T1000 (cell line): ENCODE measurements at places on chromosomes 12 and 14.

DNA sequence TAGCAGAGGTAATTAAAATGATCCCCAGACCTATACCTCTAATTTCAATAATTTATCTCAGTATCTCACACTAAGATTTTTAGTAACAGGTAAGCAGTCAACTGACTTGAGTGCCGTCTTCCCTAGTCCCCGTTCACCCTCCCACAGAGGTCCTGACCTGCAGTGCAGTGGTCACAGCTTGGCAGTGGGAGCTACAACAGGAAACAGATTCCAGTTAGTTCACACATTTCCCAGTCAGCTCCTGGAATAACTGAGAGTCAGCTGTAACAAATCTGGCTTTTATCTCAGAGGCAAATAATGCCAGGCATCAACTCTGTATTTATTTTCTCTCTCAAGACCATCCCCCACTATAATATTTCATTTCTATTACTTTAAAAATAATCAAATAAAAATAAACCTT, 308.2 kb downstream of the ATP23 start:
- no peak for DNase-seq

DNA sequence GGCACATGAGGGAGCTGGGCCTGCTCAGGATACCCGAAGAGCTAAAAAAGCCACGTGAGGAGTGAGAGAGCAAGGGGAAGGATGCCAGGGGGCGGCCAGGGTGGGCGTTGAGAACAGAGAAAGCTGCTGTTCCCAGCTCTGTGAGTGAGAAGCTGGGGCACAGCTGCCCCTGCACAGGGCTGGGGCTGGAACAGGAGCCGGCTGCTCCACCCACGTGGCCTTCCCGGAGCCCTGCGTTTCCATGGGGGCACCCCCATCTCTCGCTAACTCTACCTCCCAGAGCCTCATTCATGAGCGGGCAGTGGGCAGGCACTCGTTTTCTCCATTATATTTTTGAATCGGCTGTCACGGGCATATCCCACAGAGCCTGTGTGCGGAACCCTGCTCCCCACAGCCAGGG, 42.7 kb downstream of the RFLNA start:
- no peak for DNase-seq

DNA sequence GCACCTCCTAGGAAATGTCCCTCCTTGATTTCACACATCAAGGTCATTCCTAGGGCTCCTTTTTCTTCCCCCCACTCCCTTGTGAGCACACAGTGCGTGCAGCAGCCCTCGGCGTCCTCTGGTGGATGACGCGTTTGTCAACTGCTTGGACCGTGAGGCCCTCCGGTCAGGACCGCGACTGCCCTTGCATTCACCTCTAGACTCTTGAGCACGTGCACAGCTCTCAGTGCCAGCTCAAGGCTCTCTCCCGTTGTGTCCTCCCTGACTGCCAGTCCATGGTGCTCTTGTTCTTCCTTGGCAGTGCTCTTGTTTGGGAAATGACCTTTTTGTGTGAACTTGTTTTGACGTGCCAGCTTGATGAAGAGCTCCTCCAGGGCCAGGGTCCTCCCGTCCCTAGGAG, 67.9 kb downstream of the TSPAN9 start:
- DNase-seq = no peak

DNA sequence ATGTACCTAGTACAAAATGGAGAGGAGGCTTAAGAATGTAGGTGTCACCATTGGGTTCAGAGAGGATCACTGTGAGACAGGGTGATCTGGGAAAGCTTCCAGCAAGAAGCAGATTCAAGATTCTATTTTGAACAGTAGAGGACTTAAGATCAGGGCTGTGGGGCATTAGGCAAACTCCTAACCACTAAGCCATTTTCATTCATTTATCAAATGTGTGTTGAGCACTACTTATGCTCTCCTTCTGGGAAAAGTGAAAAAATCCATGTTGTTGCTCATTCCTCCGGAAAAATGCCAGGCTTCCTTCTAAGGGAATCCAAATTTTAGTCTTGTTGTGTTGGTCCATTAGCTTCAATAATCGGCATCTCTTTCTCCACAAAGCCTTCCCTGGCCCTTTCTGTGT, 163.4 kb downstream of the NUAK1 start:
- no peak for DNase-seq

DNA sequence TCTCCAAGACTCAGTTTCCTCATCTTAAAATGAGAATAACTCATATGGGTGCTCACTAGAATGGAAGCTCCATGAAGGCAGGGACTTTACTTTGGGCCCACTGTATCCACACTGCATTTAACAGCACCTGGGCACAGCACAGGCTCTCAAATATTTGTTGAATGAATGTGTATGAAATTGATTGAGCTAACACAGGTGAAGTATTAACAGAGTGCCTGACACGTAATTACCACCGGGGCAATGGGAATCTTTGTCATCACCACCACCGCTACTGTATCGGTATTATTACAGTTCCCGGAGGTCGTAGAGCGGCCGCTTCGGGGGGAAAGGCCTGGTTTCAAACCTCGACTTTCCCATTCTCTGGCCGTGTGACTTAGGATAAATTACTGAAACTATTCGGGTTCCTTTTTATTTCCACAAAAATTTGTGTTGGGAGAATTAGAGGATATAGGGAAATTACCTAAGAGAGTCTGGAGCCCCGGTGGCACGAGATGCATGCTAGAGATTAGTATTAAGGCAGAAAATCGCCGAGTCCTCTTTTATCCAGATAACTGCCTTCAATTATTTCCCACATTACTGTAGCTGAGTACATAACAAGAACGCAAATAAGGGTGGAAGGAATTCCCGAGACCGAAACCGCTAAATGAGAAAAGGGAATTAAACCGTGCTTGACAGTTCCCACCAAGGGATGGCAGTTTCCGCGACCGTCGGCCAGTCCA, 1.0 kb upstream of the RIC8B start:
- no peak for DNase-seq

DNA sequence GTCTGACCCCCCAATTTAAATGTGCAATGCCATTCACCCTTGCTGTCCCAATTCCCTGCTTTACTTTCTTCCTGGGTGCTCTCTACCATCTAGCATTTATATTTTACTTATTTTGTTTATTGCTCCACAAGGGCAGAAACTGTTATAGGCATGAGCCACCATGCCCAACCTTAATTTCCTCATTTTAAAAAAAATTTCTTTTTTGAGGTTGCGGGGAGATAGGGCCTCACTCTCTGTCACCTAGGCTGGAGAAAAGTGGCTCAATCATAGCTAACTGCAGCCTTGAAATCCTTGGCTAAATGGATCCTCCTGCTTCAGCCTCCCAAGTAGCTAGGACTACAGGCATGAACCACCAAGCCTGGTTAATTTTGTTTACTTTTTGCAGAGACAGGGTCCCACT, 13.0 kb downstream of the HPD start:
- no peak for DNase-seq

- DNase-seq = no peak
Measured at GRCh38 chr12:11731042-11731357, 81.5 kb downstream of the ETV6 start.

- no peak for DNase-seq
Measured at GRCh38 chr12:116480210-116480810, 78.9 kb upstream of the MAP1LC3B2 start.

GRCh38 chr12:124822218-124822617, 41.4 kb downstream of the SCARB1 start:
- no peak for DNase-seq

- no peak for DNase-seq
Measured at GRCh38 chr12:112450725-112451124, 32.0 kb downstream of the PTPN11 start.

DNA sequence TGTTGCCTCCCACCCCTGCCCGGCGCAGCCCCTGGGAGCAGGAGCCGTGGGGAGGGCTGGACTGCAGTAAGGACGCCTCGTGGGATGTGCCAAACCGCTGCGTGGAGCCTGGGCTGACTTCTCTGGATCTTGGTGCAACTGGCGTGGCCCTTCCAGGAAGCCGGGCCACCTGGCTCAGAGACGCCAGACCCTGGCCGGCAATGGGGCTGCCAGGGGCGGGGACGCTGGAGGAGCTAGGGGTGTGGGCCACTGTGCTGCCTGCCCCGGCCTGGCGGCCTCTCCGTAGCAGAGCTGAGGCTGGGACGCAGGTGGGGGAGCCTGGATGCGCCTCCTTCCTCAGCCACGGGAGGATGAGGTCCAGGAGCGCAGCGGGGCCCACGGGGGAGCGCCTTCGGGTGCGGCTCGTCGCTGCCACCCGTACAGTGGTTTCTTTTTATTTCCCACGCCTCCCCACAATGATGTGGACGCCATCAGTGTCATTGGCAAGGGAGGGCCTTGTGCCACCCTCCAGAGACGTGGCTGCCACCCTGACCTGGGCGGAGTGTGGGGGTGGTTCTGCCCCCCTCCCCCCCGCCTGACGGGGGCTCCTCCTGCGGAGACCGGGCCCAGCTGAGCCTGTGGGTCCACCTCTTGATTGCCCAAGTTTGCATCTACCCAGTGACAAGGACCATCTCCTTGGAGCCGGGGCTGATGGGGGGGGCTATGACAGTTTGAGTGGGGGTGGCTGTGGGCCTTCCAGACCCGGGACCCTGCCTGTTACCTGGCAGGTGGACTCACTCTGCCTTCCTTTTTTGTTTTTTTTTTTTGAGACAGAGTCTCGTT, 11.3 kb downstream of the DDX51 start:
- no peak for DNase-seq
